Sigmoid colon (tissue), 7 donors: ENCODE measurements at places on chromosomes 1 and 21. TPM values are rescaled to one million over a fixed set of nuclear protein-coding genes. Genes with fewer than 3 reads are reported as not detected.

GRCh38 chr1:14055442-14056223 is 355.6 kb downstream of the PRDM2 start:
- no peak for DNase-seq

- DNase-seq, result no peak
Measured at GRCh38 chr1:43864111-43865045, 69.2 kb upstream of the ARTN start.

SRP9 gene
- 270 TPM for total RNA-seq

CD101 gene
- 1.1 TPM for total RNA-seq

ETV3L gene
- total RNA-seq, result not detected

RHCE gene
- total RNA-seq, result 0.83 TPM

OR2M3 gene
- total RNA-seq, result not detected
